ENCODE measurements at places on chromosomes 3 and 15. TPM values are rescaled to one million over a fixed set of nuclear protein-coding genes. Genes with fewer than 3 reads are reported as not detected.
A peak's percentile ranks its signal among the peaks of the same experiment; 100 is the strongest.

GRCh38 chr3:23761440-23761896 is 44.3 kb upstream of the UBE2E1 start:
- no peak for DNase-seq
- no peaks in the 10 kb centered on the region for H3K36me3 ChIP-seq
- H3K4me3 ChIP-seq = no peak overlapping the region
- peaks cover 10% of the 10 kb centered on the region for H3K4me1 ChIP-seq

- no peak overlapping the region for H3K4me3 ChIP-seq
- no peak overlapping the region for H3K27ac ChIP-seq
- H3K27me3 ChIP-seq = no peaks in the 10 kb centered on the region
- H3K36me3 ChIP-seq = peaks cover 36% of the 10 kb centered on the region
- H3K4me1 ChIP-seq = peaks cover 22% of the 10 kb centered on the region
These were observed 82.5 kb downstream of the RFTN1 start for GRCh38 chr3:16430717-16431630.

Gene TEX55
- not detected for total RNA-seq

DNA sequence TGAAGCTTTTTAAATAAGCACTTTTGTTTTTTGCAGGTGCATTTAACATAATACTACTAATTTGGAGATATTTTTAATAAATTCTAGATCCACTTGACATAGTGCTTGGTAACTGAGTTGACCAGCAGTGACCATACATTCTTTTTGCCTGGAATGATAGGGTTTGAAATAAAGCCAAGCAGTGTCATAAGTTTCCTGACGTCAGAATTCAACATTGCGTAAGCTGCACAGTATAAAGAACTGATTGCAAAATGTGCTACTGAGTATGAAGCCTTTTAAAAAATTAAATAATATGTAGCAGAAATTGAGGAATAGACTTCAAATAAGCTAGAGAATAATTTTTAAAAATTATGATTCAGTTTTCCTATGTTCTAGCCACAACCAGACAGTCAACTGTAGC is 454.6 kb upstream of the ARPP21 start:
- H3K36me3 ChIP-seq = no peaks in the 10 kb centered on the region
- H3K4me1 ChIP-seq = peaks cover 2% of the 10 kb centered on the region
- H3K4me3 ChIP-seq = no peak overlapping the region
- H3K27ac ChIP-seq = no peak overlapping the region
- DNase-seq = no peak
- peaks cover 7% of the 10 kb centered on the region for H3K27me3 ChIP-seq

GRCh38 chr3:112602217-112602838 is 38.6 kb downstream of the CCDC80 start:
- peak overlapping the region; percentile 43 for H3K27ac ChIP-seq
- H3K27me3 ChIP-seq = no peaks in the 10 kb centered on the region
- H3K36me3 ChIP-seq = peaks cover 56% of the 10 kb centered on the region

DNA sequence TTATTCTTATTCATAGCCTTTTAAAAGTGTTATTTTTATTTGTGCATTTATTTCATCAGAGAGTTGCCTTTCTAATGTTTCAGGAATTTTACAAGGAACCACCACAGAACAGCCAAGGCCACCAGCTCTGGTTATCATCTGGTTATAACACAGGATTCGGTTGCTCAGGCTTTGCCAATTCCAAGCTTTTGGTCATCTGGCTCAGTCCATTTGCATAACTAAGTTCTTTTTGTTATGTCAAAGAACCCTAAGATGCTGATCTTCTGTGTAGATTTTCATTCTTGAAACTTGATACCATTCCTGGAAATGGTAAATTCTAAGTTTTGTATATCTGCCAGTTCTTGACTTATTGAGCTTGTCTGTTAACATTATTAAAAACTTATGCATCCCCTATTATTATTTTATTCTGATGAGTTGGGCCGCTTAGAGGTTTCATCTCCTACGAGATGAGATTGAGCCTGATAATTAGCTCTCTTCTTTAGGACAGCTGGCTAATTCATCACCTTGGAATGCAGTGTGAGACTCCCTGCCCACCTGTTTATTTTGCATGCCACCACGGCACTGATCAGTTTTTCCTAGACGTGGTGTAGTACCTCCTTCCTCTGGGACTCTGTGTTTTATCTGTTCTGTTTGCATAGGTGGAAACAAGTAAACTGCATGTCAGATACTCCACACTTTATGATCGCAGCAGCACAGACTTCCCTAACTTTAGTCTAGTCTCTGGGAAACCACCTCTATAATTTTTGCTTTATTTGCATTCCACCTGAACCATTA is 264.8 kb downstream of the SLCO3A1 start:
- DNase-seq = no peak
- H3K4me3 ChIP-seq = no peak overlapping the region
- no peaks in the 10 kb centered on the region for H3K4me1 ChIP-seq
- no peak overlapping the region for H3K27ac ChIP-seq
- H3K27me3 ChIP-seq = peaks cover 8% of the 10 kb centered on the region

DNA sequence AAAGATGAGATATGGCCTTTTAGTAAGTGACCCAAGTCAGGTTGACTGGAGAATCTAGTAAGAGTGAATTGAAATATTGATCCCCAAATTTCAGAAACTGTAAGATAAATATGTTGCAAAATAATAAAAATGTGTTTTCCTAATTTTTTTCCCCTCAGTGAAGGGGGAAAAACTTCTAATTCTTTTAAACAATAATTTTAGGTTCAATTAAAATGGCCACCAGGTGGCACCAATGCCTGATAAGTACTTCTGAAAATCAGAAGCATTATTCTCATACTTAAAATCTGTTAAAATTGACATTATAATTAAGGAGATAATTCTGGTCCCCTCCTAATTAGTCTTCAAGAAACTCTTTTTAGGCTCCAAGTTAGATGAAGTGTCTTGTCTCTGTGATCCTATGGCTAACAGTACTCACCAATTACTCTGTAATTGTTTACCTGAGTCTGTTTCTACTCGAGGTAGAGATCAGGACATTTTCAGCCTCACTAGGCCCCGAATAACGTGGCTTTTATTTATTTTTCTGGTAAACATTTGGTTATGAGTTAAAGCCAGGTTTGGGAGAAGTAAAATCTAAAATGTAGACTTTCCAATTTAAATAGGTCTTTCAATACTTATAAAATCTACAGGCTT is 52.6 kb downstream of the NMD3 start:
- no peak overlapping the region for H3K27ac ChIP-seq
- no peak overlapping the region for H3K4me3 ChIP-seq
- DNase-seq = no peak
- H3K27me3 ChIP-seq = no peaks in the 10 kb centered on the region

Gene CPN2
- not detected for total RNA-seq

DNA sequence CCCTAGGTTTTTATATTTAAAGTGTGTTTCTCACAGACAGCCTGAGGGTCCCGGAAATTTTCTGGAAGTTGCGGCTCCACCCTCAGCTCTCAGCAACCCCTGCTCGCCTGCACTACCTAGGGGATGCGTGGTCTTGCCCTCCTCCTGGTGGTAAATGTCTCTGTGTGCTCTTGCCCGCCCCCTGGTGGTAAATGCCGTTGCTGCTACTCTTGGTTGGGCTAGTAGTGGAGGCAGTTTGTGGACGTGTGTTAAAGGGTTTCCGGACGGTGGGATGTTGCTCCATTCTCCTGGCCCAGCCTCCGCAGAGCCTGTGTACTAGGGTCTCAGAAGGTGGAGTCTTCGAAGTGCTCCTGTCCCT is 27.4 kb downstream of the STOML1 start:
- H3K4me1 ChIP-seq = peaks cover 20% of the 10 kb centered on the region
- peak; percentile 93 for DNase-seq
- H3K4me3 ChIP-seq = no peak overlapping the region
- peak overlapping the region; percentile 54 for H3K27ac ChIP-seq

GRCh38 chr3:98906230-98906629 is 4.7 kb upstream of the DCBLD2 start:
- DNase-seq = no peak
- H3K36me3 ChIP-seq = peaks cover 5% of the 10 kb centered on the region
- H3K27me3 ChIP-seq = no peaks in the 10 kb centered on the region
- H3K4me1 ChIP-seq = peaks cover 26% of the 10 kb centered on the region

Gene HCN4
- total RNA-seq = not detected

- H3K27me3 ChIP-seq = no peaks in the 10 kb centered on the region
- no peaks in the 10 kb centered on the region for H3K4me1 ChIP-seq
- DNase-seq = peak; percentile 62
- H3K36me3 ChIP-seq = peaks cover 48% of the 10 kb centered on the region
- H3K27ac ChIP-seq = no peak overlapping the region
These were observed 51.1 kb upstream of the SEC22A start for GRCh38 chr3:123150449-123151215.

DNA sequence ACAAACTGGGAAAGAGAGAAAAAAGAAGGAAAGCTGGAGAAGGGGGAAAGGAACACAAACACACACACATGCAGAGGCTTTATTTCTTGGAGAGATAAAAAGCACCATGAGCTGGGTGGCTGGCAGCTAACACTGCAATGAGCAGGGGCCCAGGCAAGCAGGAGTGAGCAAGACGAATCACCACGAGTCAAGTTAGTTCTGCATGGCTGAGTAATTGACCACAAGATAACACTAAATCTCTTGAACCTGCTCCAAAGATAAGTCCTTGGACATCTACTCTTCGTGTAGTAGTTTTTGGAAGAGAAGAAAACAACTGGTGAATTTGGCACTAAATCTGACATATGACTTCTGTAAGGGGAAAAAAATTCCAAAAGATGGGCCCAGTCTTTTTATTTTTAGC is 100.9 kb downstream of the MYO5A start:
- peaks cover 8% of the 10 kb centered on the region for H3K4me1 ChIP-seq
- DNase-seq = no peak
- H3K27me3 ChIP-seq = no peaks in the 10 kb centered on the region
- H3K27ac ChIP-seq = no peak overlapping the region

Gene FSIP1
- total RNA-seq = 0.54 TPM

DNA sequence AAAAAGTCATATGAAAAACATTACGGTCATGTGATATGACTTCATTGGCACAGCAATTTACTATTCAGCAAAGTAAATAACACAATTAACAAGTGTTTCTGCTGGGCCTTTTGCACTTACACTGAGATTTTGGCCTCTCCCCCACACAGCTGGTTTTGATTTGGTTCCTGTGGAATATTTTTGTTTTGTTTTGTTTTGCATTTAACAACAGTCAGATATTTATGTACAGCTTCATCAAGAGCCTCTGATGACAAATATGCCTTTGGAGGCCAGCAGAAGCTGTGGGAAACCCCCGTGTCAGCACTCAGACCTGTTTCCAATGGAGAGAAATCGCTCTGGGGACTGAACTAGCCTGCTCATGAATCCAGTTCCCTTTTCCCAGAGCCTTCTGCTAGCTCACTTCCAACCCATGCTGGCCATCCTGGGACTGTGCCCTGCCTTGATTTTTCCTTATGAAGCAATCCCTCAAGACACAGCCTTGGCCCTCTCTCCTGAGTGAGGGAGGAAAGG is 161.9 kb downstream of the ATG7 start:
- no peak for DNase-seq
- peaks cover 85% of the 10 kb centered on the region for H3K4me1 ChIP-seq
- peak overlapping the region; percentile 93 for H3K27ac ChIP-seq
- no peaks in the 10 kb centered on the region for H3K27me3 ChIP-seq
- no peak overlapping the region for H3K4me3 ChIP-seq

Gene SPINK8
- total RNA-seq = not detected

GRCh38 chr3:69764121-69764741 is 25.0 kb downstream of the MITF start:
- no peaks in the 10 kb centered on the region for H3K36me3 ChIP-seq
- H3K4me1 ChIP-seq = peaks cover 55% of the 10 kb centered on the region
- H3K27ac ChIP-seq = peak overlapping the region; percentile 69

DNA sequence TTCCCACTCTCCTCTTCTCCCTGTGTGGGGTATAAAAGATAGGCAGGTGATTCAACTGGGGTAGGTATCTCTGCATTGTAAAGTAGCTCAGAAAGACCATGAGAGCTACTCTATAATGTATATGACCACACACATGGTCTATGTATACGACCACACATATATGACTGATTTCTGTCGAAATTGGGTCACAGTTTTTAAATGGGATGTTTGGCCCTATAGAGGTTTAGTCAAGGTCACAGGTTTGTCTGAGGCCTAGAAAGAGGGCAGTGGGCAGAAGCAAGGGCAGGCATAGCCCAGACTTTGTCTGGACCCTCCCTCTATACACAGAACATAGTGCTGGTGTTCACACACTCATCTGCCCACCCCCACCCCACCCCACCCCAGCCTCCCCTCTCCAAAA is 4.4 kb downstream of the LAMP3 start:
- peaks cover 28% of the 10 kb centered on the region for H3K27me3 ChIP-seq
- peaks cover 12% of the 10 kb centered on the region for H3K4me1 ChIP-seq
- no peaks in the 10 kb centered on the region for H3K36me3 ChIP-seq
- DNase-seq = no peak

GRCh38 chr3:87088993-87089841 is 98.3 kb upstream of the VGLL3 start:
- H3K27me3 ChIP-seq = peaks cover 5% of the 10 kb centered on the region
- no peak overlapping the region for H3K27ac ChIP-seq
- H3K36me3 ChIP-seq = no peaks in the 10 kb centered on the region
- H3K4me1 ChIP-seq = no peaks in the 10 kb centered on the region
- H3K4me3 ChIP-seq = no peak overlapping the region

DNA sequence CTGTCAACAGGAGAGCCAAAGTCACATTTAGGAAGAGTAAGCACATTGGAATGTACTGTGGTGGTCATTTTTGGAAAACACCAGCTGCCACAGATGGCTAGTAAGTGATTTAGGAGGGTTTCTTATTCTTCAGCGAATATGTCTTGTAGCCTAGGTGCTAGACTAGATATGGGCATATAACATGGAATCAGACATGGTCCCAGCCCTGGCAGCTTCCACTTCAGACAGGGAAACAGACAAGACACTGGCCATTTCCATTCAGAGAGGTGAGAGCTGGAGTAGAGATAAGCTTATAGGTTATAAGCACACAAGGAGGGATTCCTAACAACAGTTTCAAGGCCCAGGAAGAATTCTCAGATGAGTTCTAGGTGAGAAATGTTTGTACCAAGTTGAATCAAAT is 28.2 kb upstream of the BFSP2 start:
- H3K27ac ChIP-seq = no peak overlapping the region
- H3K36me3 ChIP-seq = no peaks in the 10 kb centered on the region
- peaks cover 4% of the 10 kb centered on the region for H3K4me1 ChIP-seq
- peaks cover 10% of the 10 kb centered on the region for H3K27me3 ChIP-seq
- DNase-seq = peak; percentile 3
- H3K4me3 ChIP-seq = no peak overlapping the region

GRCh38 chr3:37556789-37557301 is 304.8 kb upstream of the CTDSPL start:
- peaks cover 9% of the 10 kb centered on the region for H3K27me3 ChIP-seq
- H3K36me3 ChIP-seq = no peaks in the 10 kb centered on the region
- H3K4me1 ChIP-seq = no peaks in the 10 kb centered on the region

Gene GOLGA6L4
- 5.1 TPM for total RNA-seq

DNA sequence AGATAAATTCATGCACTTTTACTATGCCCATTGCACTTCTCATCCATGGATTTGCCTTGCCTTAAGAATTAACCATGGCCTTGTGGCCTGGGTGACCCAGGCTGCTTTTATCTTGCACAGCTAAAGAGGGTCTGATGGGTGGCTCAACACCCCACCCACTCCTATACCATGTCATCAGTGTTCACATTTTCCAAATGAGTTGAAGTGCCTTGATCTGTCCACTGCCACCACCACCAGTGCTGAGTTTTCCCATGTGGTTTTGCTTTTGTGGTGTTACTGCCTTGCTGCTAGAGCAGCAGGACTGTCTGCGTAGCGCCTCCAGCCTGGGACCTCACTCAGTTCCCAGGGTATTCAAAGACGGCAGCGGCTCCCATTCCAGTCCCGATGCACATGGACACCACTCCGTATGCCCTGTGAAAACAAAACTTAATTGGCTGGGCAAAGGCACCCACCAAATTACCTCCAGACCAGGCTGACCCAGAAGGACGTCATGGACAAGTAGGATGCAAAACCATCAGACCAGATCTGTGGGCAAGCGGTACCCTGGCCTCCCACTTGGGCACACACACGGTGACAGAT is 14.1 kb downstream of the ACAA1 start:
- no peaks in the 10 kb centered on the region for H3K27me3 ChIP-seq
- no peak overlapping the region for H3K4me3 ChIP-seq
- no peaks in the 10 kb centered on the region for H3K4me1 ChIP-seq
- no peak overlapping the region for H3K27ac ChIP-seq

All from osteocyte (in vitro differentiated cells).